ENCODE measurements at places on chromosomes 4 and X.

DNA sequence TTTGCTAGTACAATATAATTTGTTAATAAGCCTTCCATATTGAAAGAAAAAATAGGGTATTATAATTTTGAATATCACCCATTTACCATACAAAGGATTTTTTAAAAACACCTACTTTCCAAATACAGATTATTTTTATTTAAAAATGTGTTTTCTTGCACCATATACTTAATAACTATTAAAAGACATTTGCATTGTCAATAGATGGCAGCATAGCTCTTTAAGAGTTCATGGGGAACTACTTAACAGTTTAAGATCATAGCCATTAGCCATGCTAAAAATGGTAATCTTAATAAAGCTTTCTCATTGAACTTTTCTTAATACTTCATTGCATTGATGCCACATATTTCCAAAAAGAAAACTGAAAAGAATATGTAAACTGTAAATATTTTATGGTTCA lies 1995.9 kb downstream of the C4orf33 start:
- DNase-seq: no peak

DNA sequence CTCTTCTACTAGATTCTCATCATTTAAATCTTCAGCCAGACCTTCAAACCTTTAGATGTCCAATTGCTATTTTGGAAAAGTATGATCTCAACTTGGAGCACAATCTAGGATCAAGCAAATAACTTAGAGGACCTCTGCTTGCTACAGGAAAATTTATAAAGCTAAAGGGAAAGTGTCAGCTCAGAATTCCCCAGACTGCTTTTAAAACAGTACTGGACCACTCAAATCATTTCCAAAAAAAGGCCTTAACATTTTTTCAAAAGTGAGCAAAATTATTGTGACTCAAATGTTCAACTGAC lies 169.8 kb downstream of the PARM1 start:
- DNase-seq: no peak

- no peak for DNase-seq
These were observed 349.1 kb upstream of the DDX53 start for GRCh38 chrX:22650691-22651090.

DNA sequence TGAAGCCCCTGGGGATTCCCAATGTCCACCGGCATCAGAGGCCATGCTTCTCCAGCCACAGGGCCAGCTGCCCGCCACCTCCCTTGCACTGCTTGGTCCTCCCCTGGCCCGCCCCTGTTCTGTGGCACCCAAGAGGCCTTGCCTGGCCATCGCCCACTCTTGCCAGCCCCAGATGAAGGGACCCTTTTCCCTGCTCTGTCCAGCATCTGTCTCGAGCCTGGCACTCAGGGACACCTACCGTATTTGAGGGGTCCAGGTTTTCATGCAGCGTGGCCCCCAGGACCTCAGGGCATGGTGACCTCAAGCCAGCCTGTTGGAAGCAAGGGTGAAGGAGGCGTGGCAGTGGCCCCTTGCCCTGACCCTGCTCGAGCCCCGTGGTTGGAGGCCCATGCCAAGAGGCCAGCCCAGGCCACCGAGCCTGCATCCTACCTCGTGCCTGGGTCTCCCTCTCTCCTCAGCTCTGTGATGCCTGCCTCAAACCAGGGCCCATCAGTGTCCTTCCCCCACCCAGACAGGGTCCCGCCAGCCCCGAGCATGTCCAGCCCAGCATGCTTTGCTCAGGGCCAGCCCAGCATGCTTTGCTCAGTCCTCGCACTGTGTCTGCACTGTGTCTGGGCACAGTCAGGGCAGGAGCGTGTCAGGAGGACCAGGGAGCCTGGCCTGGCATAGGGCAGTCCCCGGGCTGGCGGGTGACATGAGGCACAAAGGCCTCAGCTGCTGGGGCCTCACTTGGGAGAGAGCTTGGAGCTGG lies 14.3 kb upstream of the FGFR3 start:
- no peak for DNase-seq

DNA sequence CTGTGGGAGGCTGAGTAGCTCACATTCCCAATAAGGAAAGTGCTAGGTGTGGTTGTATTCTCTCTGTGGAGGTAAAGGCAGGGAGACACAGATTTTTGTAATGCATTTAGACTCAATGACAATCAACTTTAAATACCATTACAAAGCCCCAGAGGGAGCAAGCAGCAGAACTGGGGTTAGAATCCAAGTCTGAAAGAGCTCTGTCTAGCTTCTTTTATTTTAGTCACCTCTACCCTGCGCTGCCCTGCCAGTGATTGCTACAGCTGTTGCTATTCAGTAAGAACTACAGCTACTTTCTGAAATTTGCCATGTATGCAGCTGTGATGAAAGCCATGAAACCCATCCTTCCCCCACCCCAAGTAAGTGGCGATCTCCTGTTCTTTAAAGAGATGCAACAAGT lies 22.5 kb downstream of the SLC39A8 start:
- no peak for DNase-seq

DNA sequence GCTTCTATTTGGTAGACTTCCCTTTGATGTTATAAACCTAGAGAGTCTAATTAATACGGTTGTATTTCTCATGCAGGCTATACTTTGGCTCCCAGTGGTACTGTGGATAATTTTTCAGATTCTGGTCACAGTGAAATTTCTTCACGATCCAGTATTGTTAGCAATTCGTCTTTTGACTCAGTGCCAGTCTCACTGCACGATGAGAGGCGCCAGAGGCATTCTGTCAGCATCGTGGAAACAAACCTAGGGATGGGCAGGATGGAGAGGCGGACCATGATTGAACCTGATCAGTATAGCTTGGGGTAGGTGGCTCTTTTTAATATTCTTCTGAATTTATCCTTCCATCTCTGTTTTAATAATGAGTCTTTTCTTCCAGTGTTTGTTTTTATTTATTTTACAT lies 249.7 kb downstream of the RAPGEF2 start:
- no peak for DNase-seq

- DNase-seq: no peak
These were observed 1.8 kb downstream of the TAPT1 start for GRCh38 chr4:16224264-16225166.

- no peak for DNase-seq
These were observed 43.9 kb upstream of the FGFBP2 start for GRCh38 chr4:16006771-16007446.

GRCh38 chrX:7503251-7503650 lies 339.7 kb upstream of the VCX start:
- DNase-seq: no peak

DNA sequence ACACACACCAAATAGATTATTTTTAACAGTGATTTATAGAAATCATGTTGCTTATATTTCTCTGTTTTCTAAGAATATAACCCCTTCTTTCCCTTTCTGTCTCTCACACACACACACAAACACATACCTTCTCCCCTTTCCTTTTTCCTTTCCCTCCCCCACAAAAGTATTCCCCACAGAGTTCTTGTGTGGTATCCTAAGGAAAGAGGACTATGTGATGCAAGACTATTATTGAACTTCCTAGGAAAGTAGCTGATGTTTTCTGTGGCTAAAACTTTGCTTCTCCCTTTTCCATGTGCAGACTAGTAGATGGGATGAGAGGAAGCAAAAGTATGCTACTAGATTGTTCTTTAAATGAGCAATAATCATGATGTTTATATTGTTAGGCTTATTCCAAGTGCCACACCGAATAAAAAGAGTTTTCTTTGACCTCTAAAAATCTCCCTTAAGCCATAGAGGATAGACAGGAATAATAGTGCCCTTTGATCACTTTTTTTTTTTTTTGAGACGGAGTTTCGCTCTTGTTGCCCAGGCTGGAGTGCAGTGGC lies 38.7 kb downstream of the CPEB2 start:
- no peak for DNase-seq

DNA sequence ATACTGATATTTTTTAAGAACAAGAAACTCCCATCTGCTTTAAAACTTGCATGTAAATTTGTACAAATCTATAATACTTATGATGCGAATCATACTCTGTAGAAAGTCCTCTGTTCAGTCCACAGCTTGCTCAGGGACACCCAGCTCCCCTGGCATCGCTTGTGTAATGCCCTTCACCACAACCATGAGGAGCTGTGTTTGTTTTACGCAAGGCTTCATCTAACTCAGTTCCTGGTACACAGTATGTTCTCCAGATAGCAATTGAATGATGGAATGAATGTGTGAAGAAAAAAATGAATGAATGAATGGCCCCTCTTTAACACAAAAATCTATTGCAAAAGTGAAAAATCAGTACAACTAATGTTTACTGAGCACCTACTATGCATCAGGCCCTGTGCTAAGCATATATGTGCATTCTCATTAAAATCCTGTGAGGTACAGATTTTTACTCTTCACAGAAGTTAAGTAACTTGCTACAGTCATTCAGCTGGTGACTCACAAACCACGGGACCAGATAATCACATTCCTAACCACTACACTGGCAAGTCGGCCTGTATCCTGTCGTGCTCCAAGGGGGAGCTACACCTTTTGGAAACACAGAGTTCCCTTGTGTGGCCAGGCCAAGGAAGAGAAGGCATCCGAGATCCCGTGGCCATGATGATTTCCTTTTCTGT lies 58.7 kb upstream of the KDR start:
- DNase-seq: no peak

DNA sequence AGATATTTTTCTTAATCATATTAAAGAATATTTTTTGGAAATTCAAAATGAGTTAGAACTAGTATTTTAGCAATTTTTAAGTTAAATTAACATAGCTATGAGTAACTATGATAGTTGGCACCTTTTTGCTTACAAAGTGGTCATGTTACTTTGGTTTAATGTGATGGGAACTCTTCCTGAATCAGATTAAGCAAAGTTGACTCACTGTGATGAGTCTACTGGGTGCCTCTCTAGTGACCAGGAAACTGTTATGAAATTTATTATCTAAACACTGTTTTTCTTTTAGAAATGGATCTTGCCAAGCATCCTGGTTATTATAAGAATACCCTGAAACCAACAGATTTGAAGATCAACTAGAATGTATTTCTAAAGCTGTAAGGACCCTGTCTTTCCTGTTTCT lies 985.8 kb downstream of the TRAM1L1 start:
- no peak for DNase-seq

- no peak for DNase-seq
These were observed 129.8 kb upstream of the MAGEB2 start for GRCh38 chrX:30085571-30085970.

GRCh38 chr4:126004941-126005340 lies 690.2 kb downstream of the FAT4 start:
- DNase-seq: no peak

- DNase-seq: no peak
These were observed 833 bp downstream of the FGD1 start for GRCh38 chrX:54494989-54495813.

DNA sequence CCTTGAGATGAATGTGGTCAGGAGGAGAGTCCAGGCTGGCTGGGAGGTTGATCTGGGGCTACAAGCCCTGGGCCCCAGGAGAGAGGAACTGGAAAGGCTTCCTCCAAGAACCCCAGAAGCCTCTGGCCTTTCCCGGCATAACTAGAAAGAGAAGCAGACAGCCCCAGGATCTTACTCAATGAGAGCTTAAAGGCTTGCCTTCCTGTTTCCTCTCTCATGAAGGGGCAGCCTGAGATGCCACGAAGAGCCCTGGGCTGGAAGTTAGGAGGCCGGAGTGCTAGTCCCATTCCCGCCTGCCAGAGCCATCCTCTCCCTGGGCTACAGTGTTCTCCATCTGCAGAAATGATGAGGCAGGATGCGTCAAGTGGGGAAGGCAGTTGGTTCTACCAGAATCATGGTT lies 20.1 kb upstream of the XPNPEP2 start:
- DNase-seq: no peak

- DNase-seq: peak; percentile 44
These were observed 915 bp upstream of the RAB33B start for GRCh38 chr4:139453041-139453370.

DNA sequence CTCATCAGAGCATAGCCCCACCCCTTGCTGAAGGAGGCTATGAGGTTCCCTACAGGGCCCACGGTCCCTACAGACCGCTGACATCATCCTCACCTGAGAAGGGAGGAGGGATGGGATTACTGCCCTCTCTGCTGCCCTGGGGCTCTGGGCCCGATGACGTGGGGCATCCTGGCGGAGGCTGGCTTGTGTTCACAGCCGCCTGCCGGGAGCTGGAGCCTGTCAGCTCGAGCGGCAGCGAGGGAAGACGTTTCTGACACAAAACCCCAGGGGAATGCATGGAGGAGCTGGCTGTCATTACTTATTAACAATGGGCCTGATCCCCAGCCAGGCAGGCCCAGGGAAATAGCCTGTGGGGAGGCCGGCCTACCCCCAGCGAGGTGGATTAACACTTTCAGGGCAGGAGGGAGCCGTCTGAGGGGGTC lies 106.6 kb upstream of the ATP6AP2 start:
- no peak for DNase-seq

DNA sequence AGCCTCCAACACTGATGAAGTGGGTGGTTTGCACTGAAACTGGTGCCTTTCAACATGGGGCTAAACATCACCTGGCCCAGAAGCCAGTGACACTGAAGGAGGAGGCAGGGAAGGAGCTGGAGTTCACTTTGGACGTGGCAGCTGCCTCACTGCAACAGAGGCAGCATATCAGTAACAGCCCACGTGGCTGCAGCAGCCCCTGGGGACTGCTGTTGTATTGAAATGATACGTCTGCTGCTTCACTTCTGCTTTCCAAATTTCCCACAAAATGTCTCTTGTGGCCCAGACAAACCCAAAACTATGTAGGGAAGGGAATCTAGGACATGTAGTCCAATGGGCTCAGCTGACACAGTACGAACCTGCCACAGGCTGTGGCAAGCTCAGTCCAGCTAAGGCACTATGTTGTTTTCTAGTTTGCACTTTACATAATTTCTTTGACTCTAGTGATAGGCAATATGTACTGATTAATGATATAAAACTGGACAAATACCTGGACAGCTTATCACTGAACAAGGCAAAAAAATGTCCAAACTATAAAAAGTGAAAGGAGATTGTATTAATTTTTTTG lies 84.7 kb upstream of the RAPGEF2 start:
- DNase-seq: no peak

GRCh38 chr4:177177541-177178081 lies 132.1 kb upstream of the NEIL3 start:
- no peak for DNase-seq

DNA sequence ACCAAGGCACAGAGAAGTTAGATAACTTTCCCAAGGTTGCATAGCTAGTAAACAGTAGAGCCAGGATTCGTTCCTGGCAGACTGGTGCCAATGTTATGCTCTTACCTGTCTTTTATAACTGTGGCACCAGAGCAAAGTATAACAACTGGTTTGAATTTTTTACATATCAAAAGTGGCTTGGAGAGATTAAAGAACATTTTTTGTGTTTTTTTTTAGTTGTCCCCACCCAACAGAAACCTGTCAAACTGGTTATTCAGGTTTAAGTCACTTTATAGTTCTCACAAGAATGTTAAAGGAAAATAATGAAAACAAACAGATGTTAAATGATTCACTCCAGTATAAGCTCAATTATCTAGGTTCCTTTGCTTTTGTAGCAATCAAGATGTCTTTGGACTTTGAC lies 15.6 kb upstream of the FAM47E start:
- DNase-seq: no peak

DNA sequence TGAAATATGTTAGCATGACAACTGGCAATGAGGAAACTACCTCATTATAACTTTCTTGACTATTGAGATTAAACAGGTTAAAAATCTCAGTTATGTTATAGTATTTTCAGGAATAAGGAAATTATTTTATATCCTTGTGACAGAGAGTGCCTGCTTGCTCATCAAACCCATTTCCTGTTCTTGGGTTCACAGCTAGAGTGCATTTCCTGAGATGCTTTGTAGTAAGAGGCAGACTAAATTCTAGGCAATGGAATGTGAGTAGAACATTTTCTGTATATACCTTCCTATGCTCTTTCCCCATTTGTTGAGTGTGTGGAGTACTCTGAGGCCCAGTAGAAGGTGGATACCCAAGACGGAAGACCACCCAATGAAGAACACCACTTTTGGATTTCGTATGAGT lies 96.9 kb upstream of the CASK start:
- no peak for DNase-seq

- DNase-seq: no peak
These were observed 96.5 kb downstream of the SH3RF1 start for GRCh38 chr4:169174247-169174646.

Measured in stimulated activated CD4-positive, alpha-beta T cell treated with anti-CD3 and anti-CD28 coated beads, Interleukin-12 subunit alpha, Interleukin-12 subunit beta, amount 100 ng/mL, for 4 hours (primary cell).